ENCODE measurements at places on chromosomes 3 and 15.

DNA sequence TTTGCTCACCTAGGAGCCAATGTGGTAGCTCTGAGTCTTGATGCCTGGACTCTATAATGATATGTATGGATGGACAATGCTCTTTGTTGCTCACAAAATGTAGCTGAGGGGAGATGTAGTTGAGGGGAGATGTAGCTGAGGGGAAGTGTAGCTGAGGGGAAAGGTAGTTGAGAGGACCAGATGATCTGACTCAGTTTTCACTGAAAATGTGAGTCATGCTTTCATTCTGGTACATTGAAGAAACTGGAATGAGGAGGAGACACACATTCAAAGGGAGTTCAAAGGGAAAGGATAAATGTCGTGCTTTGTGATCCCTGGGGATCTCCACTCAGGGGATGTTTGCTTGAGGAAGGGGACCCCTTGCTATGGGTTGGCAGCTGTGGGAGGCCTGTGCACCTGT lies 302.9 kb upstream of the TRIM42 start:
- DNase-seq = no peak

- DNase-seq = no peak
Measured at GRCh38 chr3:43902415-43902814, 211.7 kb downstream of the ABHD5 start.

DNA sequence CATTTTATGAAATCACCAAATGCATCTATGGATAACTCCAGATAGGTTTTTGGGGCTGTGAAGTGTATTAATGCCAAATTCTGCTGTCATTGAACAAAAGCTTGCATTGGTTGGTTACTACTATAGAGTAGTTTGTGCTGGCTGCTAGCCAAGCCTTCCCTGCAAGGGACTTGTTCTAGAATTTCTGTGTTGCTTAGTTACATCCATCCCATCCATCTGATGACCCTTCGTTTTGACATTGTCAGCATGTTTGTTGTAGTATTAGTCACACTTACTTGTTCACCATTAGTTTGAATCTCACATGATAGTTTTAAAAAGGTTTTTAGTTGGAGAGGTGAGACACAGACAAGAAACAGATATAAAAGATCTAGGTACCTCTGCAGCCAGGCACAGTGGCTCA lies 7.0 kb upstream of the NIPA2 start:
- no peak for DNase-seq

DNA sequence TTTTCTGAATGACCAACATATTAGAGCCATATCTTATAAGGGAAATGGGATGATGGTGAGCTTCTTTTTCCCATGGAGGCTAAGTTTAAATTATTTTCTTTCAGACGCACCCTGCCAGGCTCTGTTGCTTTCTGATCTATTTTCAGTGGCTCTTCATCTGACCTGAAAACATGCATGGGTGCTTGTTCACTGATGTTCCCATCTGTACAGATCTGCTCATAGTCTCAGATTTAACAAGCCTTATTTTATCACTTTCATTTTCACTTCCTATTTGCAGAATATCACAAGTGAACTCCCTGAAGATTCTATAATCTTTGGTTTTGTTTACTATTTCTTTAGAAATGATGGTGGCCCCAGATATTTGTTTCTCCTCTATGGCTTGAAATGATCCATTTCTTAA lies 31.1 kb upstream of the SUCLG2 start:
- DNase-seq = no peak

- peak; percentile 42 for DNase-seq
Measured at GRCh38 chr3:175212896-175213295, 353.8 kb downstream of the NAALADL2 start.

GRCh38 chr3:101266566-101266965 lies 53.8 kb downstream of the IMPG2 start:
- no peak for DNase-seq

DNA sequence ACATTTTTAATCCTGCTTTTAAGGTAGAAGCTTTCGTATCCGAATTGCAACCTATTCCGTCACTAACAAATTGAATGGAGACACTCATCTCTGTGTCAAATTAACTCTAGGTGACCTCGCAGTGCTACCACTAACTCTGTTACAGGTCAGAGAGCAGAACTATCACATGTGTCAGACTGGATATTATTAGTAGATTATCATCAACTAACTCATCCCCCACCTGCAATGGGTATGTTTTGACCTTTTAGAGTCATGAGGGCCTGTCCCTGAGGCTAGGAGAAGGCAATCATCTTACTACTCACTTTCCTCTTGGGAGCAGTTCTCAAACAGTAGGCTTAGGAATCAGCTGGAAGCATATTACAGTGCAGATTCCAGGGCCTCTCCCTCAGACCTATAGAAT lies 2.0 kb downstream of the GLDN start:
- DNase-seq = no peak

DNA sequence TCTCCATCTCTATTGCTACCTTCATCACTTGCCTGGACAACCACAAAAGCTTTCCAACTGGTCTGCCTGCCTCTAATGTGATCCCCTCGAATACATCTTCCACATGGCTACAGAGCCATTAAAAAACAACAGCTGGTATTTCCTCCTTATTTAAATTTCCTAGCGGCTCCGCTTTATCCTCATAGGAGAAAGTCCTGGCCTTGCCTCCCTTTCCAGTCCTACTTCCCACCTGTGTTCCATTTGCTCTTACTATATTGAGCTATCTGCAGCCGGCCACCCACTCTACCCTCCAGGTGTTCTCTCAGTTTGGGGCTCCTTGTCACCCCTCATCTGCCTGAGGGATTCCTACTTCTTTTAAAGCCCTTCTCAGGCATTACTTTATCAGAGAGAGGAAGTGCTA lies 49.7 kb upstream of the TSPAN3 start:
- no peak for DNase-seq

DNA sequence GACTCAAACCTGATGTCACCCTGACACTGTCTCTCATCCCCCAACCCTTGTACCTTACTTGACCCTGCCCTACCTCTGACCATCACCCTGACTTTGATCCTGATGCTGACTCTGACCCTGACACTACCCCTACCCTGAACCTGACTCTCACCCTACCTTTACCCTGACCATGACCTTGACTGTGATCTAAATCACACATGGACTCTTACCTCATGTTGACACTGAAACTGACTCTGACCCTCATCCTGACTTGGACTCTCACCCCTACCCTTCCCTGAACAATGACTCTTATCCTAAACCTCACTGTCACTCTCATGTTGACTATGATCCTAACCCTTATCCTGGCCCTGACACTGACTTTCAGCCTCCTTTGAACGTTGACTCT lies 21.7 kb upstream of the SLC25A26 start:
- DNase-seq = no peak
